ENCODE measurements at places on chromosomes 4 and X.

DNA sequence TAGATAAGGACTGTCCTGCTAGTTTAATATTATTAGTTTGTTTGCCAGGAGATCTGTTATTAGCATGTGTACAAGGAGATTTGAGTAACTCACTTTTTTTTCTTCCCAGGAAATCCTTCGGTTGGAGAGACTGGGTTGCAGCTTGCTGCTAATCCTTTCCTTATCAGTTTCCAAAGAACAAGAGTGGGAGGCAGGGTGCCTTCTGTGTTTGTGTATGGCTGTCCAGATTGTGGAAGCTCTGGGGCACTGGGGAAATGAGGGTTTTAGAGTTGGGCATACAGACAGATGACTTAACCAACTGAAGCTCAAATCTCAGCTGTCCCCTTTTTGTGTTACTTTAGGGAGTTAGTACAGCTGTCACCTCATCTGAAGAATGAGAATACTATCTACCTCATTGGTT lies 12.6 kb upstream of the SUPT20HL1 start:
- DNase-seq: no peak

DNA sequence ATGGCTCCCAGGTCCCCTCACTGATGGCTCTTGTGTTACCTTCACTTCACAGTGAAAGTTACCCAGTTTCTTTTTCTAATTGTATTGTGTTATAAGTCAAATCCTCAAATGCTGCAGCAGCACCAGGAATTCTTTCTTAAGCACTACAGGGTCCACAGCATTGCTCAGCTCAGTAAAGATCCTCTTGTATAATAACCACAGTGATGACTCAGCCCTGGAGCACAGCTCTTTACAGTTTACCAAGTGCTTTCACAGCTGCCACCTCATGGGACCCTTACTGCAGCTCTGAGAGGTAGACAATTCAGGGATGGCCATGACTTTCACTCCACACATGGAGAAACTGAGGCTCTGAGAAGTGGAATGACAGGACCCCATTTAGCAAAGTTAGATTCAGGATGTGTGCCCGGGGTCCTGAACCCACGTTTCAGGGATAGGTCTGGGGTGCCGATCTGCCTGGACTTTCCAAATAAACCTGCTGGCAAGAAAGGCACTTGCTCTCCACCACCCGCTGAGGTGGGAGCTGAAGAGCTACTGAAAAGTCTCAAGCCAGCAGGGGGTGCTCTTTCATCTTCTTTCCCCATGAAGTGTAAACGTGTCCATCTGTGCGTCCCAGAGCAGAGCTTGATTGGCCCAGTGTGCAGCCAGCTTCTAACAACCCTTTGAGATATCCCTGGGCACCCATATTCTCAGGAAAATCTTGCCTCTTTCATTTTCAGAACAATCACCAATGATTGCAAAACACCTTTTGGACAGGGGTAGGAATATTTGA lies 35.7 kb upstream of the GABRQ start:
- DNase-seq: peak; percentile 27

DNA sequence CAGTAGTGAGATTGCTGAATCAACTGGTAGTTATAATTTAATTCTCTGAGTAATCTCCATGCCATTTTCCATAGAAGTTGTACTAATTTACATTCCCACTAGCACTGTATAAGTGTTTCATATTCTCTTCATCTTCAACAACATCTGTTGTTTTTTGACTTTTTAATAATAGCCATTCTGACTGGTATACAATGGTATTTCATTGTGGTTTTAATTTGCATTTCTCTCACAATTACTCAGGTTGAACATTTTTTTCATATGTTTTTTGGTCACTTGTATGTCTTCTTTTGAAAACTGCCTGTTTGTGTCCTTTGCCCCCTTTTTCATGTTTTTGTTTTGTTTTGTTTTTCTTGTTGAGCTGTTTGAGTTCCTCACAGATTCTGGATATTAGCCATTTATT lies 880.2 kb downstream of the RAPGEF2 start:
- DNase-seq: no peak

GRCh38 chrX:103461156-103461555 lies 58.1 kb downstream of the RAB40A start:
- DNase-seq: no peak

- DNase-seq: no peak
Measured at GRCh38 chr4:184617600-184618196, 31.5 kb downstream of the CASP3 start.

GRCh38 chr4:85701861-85702321 lies 226.9 kb downstream of the ARHGAP24 start:
- DNase-seq: no peak

DNA sequence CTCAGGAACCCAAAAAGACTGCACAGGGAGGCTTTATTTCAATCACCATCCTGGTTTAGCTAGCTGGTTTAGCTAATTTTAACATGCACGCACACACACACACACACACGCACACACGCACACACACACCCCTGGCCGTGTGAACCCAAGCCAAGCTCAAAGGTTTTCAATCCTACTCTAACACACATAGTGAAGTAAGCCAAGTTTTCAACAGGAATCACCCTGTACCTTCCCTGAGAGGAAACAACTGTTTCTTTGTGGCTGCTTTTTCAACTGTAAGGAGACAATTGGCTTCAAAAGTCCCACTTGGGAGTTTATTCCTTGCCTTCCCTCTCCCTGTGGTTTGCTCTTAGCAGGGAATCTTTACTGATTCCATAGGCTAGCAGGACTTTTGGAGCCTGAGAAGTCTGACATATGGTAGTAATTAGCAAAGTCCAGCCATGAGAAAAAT lies 98.9 kb upstream of the BMP3 start:
- DNase-seq: no peak

DNA sequence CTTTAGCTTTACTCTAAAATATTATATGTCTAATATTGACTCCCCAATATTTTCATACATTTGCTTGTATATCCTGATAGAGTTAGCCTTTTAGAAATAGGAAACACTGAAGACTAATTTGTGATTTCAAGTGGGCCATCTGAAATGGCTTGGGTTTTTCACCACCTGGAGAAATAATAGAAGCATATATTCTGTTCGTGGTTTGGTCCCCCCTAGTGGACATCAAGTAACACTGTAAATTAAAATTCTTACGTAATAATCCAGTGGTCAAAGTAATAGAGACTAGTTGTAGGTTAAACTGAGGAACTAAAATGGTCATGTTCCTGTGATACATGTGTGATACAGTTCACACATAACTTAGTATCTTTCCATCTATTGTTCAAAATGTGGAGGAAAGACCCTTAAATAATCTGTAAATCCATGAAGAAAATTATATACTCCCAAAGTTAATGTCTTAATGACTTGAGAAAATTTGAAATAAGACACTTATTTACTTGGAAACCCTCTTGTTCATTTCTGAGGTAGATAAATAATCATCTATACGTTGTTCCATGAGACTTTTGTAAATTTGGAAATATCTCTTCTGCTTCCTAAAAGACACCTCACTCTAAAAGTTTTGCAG lies 79.8 kb upstream of the SMARCAD1 start:
- DNase-seq: no peak

DNA sequence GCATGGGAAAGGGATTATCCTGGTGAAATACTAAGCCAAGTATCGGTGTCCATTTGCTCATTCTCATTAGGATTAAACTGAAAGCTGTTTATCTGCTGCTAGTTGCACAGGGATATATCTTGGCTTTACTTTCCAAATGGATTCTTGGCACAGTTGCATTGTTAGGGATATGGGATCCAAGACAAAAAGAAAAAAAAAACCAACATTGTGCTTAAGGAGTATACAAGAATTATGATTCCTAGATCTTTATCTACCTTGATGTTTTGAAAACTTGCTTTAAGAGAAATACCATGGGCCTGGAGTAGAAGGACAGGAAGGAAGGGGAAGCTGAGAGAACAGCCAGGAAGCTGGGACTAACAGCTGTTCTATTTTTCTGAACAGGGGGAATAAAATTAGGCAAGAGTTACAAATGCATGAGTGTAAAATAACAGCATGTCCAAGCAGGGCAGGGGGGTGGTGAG lies 107.6 kb downstream of the ATXN3L start:
- no peak for DNase-seq

GRCh38 chr4:82610041-82610440 lies 48.3 kb upstream of the TMEM150C start:
- DNase-seq: no peak

DNA sequence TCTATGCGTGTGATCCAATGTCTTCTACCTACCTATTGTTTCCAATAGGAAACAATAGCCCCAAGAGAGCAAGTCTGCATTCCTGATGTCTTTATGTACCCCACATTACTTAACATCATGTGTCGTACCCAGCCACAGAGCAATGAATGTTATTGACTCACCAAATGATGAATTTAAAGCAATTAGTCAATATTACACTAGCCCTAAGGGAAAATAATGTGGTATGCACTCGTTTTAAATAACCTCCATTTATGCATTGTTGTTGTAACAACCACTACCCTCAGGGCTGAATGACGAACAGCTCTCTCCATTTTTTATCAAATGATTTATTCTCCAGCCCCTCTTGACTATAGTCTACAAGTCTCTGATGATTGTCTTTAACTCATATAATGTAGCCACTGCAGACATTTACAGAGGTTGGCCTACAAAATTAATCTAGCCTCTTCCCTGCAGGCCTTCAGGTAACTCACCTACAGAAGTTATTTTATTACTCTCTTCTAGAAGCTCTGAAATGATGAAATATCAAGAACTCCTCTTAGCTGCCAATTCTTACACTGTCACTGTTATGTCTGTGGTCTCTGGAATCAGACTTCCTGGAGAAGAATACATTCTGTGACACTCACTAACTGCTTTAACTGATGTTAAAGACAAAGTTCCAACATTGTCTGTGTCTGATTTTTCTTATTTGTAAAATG lies 601.7 kb upstream of the GRIA3 start:
- DNase-seq: no peak

GRCh38 chr4:128481752-128482480 lies 194.3 kb upstream of the PGRMC2 start:
- DNase-seq: no peak
